HCT116 (cell line): ENCODE measurements at places on chromosomes 1 and 21.

DNA sequence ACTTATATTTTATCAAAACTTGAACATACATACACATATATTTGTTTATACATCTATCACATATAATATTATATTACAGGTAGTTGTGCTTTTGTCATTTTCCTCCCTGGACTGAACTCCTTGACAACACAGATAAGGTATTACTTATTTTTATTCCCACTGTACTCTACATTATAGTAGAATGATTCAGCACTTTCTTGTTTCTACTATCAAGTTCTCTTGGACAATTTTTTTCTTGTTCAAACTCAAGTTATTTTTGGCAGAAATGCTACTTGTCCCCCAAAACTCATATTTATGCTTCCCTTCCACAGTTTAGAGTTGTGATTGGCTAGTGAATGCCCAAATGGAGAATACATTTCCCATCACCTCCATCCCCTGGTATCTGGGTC is 10.8 kb upstream of the PTPRC start:
- no peak for DNase-seq

DNA sequence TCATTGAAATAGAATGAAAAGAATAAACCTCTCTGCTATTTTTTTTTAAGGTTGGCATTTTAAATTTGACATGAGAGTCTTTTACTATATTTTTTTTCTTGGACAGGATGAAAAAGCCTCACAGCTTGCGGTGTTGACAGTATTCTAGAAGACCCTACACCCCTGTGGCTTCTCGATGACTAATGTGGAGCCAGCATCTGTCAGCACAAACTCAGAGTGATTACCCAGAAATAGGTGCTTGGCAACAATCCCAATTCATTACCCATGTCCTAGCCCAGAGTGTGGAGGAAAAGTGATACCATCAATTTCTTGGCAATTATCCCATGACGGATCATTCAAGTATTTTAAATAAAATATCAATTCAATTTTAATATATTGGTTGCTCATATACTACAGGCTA is 186.8 kb upstream of the MAP1LC3C start:
- DNase-seq = no peak

GRCh38 chr1:150006881-150007421 is 3.6 kb downstream of the OTUD7B start:
- no peak for DNase-seq

DNA sequence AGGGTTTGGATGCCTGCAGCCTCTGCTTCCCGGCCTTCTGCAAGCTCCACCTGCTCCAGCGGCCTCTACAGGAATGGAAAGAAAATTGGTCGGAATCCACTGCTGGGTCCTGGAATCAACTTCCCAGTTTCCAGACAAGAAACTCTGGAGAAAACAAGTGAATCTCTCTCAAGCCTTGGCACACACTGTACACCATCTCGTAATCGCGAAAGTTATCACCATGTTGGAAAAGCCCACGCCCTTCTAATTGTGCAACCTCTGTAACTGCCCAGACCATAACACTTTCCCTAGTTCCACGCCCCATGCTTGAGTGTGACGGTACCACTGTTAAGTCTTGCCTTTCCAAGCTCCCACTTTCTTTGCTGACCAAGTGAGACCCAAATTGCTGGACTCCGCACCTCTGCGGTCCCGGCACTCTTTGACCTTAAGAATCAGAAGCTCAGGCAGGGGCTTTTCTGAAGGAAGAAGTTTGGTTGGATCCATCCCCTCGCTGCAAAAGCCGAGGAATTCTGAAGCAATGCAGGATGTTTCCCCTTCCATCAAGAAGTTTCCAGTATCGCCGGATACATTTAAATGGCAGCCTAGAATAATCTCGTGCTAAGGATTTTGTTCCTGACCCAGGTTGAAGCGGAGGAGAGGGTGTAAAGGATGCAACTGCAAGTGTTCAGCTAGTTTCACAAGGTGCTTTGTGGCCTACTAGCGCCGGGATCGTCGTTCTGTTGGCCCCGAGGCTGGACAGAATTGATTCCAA is 6.2 kb downstream of the NR5A2 start:
- no peak for DNase-seq

DNA sequence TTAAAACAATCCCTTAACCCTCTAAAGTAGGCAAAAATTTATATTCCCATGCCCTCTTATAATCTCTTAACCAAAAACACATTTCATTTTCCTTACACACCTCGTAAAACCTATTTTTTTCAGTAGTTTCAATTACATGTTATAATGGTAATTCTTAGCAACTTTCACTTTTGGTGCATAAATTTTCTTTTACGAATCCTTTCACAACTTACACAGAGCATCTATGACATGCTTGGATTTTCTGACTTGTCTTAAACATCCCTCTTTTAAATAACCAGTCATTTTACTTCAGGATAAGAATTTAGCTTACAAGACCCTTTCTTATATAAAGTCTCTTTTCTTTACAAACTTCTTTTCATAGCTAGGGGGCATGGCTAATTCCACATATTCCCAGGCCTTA is 8.9 kb upstream of the MRPL55 start:
- DNase-seq = no peak

DNA sequence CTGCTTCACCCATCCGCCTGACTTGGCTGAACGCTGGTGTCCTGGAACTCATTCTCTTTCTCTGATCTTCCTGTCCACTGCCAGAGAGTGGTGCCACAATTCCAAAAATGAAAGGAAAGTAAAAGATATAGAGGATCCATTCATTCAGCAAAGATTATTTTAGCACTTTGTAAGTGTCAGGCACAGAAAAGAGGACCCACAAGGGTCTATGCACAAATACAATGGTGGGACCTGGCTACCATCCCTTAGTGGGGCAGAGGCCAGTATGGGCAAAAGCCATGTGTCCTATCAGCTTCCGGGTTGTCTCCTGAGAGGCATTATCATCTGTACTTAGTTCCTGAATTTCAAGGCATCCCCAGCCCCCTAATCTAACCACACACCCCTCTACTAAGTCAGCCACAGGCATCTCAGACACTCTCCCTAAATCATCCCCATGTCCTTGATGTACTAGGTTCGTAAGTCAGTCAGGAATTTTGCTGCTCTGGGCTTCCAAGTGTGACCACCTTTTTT is 19.0 kb downstream of the SSR2 start:
- DNase-seq = no peak

GRCh38 chr1:34176830-34177603 is at the start of gene C1orf94:
Gene C1orf94, plus strand, starts transcription at chr1:34176907. Its CDS starts 883 bp downstream, at chr1:34177790.
- DNase-seq = no peak

DNA sequence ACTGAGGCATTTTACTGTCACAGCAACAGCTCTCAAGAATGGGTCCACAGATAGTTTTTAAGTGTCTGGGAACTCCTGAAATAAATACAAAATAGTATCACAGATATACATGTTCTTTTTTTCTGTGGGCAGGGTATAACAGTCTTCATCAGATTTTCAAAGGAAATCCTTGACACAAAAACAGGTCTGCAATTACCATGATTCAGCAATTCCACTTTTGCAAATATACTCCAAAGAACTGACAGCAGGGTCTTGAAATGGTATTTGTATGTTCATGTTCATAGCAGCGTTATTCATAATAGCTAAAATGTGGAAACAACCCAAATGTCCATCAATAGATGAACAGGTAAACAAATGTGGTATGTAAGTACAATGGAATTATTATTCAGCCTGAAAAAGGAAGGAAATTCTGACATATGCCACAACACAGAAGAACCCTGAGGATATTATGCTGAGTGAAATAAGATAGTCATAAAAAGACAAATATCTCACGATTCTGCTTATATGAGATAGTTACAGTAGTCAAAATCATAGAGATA is 85.0 kb downstream of the EPS15 start:
- DNase-seq = no peak

GRCh38 chr1:41626146-41626545 is 141.7 kb upstream of the EDN2 start:
- no peak for DNase-seq

DNA sequence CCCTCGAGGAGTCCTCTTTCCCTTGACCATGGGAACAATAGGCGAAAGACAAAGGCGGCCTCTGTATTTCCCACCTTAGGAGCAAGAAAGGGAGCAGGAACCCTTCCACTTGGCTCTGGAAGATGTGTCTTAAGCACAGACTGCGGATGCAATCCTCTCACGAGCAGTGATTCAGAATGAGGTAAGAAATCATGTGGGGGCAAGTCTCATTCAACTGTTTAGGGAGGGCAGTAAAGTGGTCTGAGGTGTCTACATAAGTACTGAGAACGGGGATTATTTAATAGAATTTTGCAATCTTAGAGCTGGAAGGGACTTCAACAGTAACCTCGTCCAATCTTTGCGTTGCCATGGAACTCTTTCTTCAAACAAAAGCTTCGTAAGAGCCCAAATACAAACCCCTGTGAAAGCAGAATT is 1.6 kb upstream of the DYRK3 start:
- DNase-seq = no peak

- peak; percentile 43 for DNase-seq
These were observed 1.1 kb downstream of the THEM4 start for GRCh38 chr1:151908228-151908691.

DNA sequence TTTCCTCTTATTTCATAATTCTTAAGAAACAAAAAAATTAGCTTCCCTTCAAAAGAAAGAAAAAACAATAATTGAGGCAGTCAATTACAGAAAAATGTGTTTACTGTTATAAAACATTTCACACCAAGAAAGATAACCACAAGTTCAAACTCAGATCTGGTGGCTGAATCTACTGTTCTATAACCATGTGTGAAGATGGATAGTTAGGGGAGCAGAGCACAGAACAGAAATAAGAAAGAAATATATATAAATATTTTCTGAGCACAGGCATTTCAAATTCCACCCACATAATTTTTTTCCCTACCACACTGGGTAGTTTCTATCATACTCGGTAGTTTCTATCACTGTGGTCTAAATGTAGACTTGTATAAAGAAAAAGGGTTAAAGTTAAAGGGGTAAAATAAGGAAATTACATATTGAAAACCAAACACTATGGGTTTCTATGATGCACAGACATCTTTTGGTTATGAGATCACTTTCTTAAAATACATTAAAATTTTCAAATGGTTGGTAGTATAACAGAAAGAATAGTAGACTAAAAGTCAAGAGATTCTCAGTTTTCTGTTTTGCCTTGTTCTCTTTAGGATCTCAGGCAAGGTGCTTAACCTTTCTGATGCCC is 10.8 kb downstream of the LYST start:
- no peak for DNase-seq

GRCh38 chr1:219000631-219001030 is 173.0 kb upstream of the LYPLAL1 start:
- no peak for DNase-seq

- DNase-seq = no peak
These were observed 100.0 kb downstream of the HLCS start for GRCh38 chr21:36866419-36866818.

DNA sequence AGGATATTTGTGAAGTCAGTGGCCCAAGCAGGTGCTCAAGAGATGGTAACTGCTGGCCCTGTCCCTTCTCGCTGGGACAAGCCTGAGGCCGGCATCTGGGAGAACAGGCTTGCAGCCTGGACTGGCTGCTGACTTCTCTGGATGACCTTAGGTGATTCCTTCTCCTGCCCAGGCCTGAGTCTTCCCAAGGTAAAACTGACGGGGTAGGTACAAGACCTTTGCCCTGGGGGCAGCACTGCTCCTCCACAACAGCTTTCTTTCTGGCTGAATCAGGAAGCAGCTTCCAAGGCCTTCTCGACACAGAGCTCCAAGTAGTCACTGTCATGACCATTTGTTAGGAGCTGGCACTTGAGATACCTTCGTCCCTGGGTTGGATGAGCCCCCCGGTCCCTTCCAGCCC is 59.6 kb downstream of the DMRTB1 start:
- DNase-seq = no peak

- no peak for DNase-seq
These were observed 37.3 kb upstream of the KHDRBS1 start for GRCh38 chr1:31976401-31976800.

DNA sequence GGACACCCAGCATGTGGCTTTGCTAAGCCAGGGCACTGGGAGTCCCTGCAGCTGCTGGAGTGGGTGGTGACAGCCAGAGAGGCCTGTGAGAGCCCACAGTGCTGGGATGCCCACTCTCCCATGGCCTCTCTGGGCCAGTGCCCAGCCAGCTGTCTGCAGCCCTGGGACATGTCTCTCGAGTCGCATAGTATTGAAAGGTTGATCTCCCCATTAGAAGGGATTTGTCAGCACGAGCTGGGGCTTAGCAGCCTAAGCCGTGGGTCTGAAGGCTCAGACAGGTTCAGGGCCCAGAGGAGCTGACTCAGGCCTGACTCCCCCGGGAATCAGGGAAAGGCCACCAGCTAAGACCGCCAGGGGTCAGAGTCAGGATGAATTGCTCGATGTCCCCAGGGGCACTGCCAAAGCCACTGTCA is 53.5 kb downstream of the FOXD2 start:
- no peak for DNase-seq

DNA sequence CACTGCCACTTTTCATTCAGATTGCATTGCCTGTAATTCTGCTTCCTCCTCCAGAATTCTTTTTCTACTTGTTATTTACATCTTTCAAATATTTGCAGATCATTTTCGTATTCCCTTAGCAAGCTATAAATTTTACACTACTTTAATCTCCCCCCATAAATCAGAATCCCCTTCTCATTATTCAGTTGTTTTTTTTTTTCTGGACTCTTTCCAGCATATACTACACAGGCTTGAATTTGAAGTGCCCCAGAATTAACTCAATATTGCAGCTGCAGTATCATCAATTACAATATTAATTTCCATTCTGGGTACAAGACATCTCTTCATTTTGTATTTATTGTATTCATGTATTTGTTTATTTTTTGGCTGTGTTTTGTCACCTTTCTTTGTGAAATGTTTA is 1494.3 kb downstream of the AMY1C start:
- DNase-seq = no peak

GRCh38 chr1:154870115-154870571 is at the start of gene KCNN3:
Gene KCNN3, minus strand, starts transcription at chr1:154870281. Its CDS starts 317 bp downstream, at chr1:154869964.
- DNase-seq = peak; percentile 83

GRCh38 chr1:50279622-50280330 is 143.5 kb downstream of the DMRTA2 start:
- no peak for DNase-seq

- DNase-seq = no peak
These were observed 421.2 kb upstream of the DAB1 start for GRCh38 chr1:57845041-57845440.

- DNase-seq = no peak
These were observed 43.3 kb downstream of the C8B start for GRCh38 chr1:56922507-56922906.

GRCh38 chr1:109447524-109447923 is 18.8 kb upstream of the SYPL2 start:
- no peak for DNase-seq

GRCh38 chr1:164470996-164471395 is 88.0 kb upstream of the PBX1 start:
- no peak for DNase-seq

- no peak for DNase-seq
These were observed 25.0 kb downstream of the TTC39A start for GRCh38 chr1:51305371-51305823.

- DNase-seq = no peak
These were observed 16.8 kb downstream of the PHTF1 start for GRCh38 chr1:113742515-113742914.

GRCh38 chr1:5150191-5150590 is 495.8 kb downstream of the AJAP1 start:
- DNase-seq = no peak

DNA sequence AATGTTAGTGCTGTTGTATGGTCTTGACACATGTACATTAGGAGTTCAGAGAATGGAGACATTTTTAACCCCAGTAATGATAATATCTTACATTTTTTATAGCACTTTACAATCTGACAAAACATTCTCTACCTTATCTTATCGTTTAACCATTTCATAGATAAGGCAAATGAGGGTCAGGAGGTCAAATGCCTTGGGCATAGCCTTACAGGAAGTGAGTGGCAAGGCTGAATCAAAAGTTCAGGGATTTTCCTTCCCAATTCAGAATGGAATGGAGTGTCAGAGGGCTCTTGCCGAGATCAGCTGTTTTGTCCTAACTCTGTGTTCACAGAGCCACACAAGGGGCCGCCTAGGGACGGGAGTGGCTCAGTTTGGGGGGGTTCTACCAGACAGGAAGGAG is 57.6 kb upstream of the AK4 start:
- no peak for DNase-seq
